Skeletal muscle cell (primary cell): ENCODE measurements at places on chromosomes 7 and 10.

- DNase-seq = no peak
Measured at GRCh38 chr10:101841826-101842225, 1.8 kb downstream of the KCNIP2 start.

GRCh38 chr10:79005126-79005810 is 63.5 kb upstream of the ZMIZ1 start:
- no peak for DNase-seq

GRCh38 chr7:95517458-95517857 is 31.7 kb downstream of the ASB4 start:
- DNase-seq = no peak

DNA sequence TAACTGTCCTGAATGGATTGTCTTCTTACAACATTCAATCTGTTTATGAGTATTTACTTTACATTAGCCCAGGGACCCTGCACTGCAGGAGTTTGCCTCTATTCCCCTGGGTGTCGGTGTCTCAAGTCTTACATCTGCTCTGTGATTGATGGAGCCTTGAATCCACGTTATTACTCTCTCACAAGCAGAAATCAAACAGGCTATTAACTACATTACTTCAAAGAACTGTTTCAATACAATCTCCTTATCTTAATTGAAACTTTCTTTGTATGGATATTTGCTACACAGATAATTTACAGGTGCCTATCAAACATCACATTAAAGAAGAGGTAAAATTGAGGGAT is 3.1 kb upstream of the ARID5B start:
- DNase-seq = no peak

DNA sequence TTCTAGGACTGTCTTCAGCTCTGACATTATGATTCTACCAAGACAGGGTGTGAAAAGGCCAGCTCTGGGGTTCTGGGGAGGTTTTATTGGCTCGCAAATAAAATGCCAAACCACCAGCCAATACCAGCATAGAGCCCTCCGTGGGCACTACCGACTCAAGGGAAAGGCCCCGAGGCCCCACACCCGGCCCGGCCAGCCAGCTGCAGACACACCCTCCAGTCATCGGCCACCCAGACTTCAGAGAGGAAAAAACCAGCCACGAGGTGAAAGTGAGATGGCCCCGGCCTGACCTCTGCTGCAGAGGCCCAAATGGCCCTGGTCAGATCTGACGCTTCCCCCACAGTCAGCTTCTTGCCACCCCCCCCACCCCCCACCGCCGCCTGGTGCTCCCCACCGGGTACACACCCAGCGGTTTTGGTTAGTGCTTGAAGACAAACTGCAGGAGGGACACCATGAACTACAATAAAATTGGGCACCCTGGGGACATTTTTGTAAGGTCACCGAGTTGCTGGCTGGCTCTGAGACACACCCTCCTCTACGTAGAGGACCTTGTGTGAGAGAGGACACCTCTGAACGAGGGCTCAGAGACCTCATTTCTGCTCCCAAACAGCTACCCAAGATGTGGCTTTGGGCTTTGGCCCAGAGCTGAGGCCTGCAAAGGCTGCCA is 79.9 kb downstream of the PRKAG2 start:
- no peak for DNase-seq
